Hepatocyte (in vitro differentiated cells): ENCODE measurements at places on chromosomes 13 and 19. TPM values are rescaled to one million over a fixed set of nuclear protein-coding genes. Genes with fewer than 3 reads are reported as not detected.

The TRIP10 gene
- polyA plus RNA-seq = 79.5 and 85.7 TPM in 2 replicates

The OR7C1 gene
- polyA plus RNA-seq = 0.02 and 1.2 TPM in 2 replicates

The HCST gene
- 3.9 and 4.8 TPM in 2 replicates for polyA plus RNA-seq

The ZNF665 gene
- polyA plus RNA-seq = 2.2 and 4.5 TPM in 2 replicates

- DNase-seq = no peak
Measured at GRCh38 chr19:7527516-7528191, 5.2 kb downstream of the MCOLN1 start.
